Esophagus mucosa (tissue), 1 donor: ENCODE measurements at places on chromosomes 12 and 14. TPM values are rescaled to one million over a fixed set of nuclear protein-coding genes. Genes with fewer than 3 reads are reported as not detected.

TAS2R43 gene
- 0.84 TPM for total RNA-seq

PLA2G1B gene
- total RNA-seq = not detected

RIPK3 gene
- 10.5 TPM for total RNA-seq

SLC38A4 gene
- 2.4 TPM for total RNA-seq

NINJ2 gene
- 2.9 TPM for total RNA-seq

PLEKHG7 gene
- 0.28 TPM for total RNA-seq

NKX2-1 gene
- total RNA-seq = not detected

CISTR gene
- total RNA-seq = not detected
